ENCODE measurements at places on chromosomes 12 and 14.

DNA sequence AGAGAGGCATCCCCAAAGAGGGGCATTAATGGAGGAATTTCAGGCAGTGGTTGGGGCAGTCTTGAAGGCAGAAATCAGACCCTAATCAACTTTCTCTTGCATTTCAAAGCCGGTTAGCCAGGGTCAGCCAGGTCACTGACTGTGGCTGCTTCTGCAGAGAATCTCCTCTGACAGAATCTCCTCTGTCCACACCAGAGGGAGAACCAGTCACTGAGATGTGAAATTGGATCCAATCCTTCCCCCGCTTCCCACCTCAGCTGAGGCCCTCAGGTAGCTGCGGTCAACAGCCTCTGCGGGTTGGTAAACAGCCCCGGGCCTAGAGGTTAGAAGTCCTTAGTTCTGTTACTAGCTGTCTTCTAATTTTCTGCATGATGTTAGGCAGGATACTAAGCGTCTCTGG lies 39.8 kb upstream of the NUAK1 start:
- no peak for DNase-seq

- no peak for DNase-seq
Observed at GRCh38 chr12:54368025-54368708, 3.9 kb upstream of the GPR84 start.

GRCh38 chr14:55301437-55302121 lies 30.4 kb downstream of the FBXO34 start:
- no peak for DNase-seq

DNA sequence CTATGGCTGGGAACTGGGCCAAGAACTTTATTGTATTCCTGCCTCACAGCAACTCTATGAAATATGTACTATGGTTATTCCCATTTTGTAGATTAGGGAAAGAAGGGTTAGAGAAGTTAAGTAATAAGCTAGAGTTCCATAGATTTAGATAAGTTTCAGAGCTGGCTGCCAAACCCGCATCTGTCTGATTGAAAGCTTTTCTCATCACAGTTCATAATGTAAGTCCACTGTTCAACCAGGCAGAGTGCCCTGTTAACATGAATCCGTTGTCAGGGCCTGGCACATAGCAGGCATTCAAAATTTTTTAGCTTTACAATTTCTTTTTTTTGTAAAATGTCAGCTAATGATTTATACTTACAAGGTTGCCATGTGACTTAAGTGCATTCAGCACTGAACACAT lies 467.3 kb downstream of the NRXN3 start:
- DNase-seq: no peak

- no peak for DNase-seq
Observed at GRCh38 chr12:110183386-110183785, 59.2 kb downstream of the IFT81 start.

GRCh38 chr12:12449533-12450025 lies 92.7 kb downstream of the BORCS5 start:
- DNase-seq: no peak

DNA sequence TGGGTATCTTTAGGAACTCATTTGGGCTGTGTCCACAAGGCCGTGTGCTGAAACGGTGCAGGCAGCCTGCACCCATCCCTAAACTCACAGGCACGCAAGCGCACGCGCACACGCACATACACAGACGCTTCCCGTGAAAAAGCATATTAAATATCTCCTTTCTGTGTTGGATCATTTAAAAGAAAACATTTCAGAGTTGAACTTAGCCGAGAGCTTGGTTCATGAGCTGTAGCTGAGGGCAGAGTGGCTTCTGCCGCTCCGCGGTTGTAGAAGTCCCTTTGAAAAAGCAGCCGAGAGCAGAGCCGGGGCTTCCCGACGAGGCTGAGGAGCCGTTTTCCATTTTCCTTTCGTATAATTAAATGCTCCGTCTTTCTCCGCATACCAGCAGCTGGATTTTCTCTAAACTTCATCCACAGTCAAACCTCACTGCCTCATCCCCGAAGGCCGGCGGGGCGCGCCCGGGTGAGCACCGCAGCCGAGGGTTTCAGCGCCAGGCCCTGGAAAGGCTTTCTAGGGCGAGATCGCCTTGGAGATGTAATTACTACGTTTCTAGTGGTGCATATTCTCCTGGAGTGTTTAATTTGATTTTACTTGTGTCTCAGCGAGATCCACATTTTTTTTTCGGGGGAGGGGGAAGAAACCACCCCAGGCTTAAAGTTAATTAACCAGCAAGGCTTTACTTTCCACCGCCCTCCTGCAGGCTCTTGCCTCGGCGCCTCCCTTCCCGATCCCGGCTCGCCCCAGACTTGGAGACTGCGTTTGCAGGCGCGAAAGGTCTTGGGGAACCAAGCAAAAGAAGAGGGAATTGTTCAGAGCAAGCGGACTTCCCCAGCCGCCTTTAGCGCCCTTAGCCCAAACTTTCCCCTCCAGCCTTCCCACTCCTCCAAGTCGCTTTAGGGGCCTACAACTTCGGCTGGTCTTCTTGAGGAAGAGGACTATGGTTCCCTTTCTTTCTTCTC lies 3.0 kb upstream of the HOXC13 start:
- DNase-seq: no peak

DNA sequence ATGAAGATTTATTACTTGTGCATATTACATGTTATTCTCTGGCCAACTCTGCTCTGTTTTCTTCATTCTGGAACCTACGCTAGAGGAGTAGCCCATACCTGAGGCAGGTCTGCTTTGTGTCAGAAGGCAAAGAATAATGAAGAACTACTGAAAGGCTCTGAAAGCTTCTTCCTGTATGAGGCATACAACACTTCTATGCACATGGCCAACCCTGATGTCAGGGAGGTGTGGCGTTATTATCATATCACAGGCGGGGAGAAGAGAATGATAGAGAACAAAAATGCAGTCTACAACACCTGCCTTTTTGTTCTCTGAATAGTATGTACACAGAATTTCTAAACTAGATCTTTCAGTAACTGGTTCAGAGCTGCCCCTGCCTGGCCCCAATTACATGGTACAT lies 32.5 kb upstream of the CRY1 start:
- no peak for DNase-seq

DNA sequence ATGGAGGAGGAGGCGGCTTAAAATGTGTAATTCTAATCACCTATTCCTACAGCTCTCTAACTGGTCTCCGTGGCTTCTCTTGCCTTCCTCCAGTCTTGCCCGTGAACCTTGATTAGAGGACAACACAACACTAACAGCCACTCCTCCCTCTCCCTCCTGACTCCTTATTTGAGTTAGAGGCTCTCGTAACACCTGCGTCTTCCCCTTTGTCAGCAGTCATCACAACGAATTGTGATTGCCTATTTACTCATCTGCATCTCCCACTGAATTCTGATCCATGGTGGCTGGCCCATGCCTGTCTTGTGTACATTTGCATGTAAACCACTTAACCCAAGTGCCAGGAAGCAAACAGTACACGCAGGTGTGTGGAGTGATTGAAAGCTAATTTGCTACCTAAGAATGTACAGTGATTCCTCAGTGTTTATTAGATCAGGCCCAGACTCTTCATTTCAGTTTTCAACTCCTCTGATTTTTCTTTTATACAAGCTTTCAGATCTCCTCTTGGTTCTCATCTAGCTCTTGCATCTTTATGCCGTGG lies 154.5 kb downstream of the MON2 start:
- DNase-seq: no peak

GRCh38 chr12:71994715-71995114 lies 56.1 kb downstream of the TPH2 start:
- no peak for DNase-seq

DNA sequence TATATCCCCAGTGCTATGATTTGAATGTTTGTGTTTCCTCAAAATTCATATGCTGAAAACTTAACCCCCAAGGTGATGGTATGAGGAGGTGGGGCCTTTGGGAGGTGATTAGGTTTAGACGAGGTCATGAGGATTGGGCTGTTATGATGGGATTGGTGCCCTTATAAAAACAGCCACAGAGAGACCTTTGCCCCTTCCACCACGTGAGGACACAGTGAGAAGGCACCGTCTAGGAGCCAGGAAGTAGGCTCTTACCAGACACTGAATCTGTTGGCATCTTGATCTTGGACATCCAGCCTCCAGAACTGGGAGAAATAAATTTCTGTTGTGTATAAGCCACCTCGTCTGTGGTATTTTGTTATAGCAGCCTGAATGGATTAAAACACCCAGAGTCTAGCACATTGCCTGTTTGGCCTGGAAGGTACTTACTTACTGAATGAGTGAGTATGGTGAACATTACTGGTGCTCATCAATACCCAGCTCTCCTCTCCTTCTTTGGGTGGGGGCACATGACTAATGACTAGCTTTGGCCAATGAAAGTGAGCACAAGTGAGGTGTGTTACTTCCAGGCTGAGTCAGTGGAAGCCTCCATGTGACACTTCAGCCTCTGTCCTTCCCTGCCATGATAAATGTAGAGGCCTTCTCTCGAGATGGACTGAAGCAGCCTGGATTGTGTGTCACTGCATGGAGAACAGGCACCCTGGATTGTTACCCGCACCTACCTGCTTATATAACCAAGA lies 72.4 kb upstream of the CHST11 start:
- DNase-seq: no peak

- no peak for DNase-seq
Observed at GRCh38 chr14:90088176-90088575, 26.4 kb downstream of the KCNK13 start.

DNA sequence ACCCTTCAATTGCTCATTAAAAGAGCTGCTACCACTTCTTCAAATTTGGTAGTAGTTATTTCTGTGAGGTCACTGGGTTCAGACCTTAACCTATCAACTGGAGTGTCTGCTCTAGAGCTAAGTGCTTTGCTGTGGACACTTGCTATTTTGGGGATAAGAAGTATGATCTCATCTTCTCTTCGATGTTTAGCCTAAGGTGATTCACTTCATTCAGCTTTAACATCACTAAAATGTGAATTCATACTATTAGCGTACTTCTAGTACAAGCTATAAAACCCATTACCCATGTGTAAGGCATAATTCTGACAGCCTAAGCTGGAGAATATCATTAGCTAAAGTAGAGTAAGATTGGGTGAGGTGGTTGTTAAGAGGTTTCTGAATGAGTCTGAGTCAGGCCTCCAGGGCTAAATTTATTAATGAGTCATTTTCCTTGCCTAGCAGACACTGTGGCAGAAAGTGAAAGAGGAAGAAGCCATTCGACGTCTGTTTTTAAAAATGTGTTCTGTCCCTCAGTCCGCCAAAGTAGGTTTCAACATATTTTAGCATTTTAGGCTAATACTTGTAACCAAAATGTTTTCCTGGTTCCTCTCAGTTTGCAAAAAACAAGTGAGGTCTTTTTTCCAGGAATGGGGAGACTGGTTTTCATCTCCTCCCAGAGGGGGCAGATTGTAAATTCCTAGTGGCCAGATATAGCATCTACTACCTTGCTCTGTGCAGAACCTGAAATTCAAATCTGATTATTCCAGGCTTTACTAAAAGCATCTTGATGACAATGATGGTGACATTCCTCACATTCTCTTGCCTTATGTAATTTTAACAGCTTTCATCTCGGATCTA lies 103.6 kb downstream of the SSPN start:
- DNase-seq: no peak

GRCh38 chr12:32135967-32136366 lies 29.3 kb downstream of the BICD1 start:
- DNase-seq: no peak

- no peak for DNase-seq
Observed at GRCh38 chr12:79895071-79895470, 39.8 kb downstream of the PPP1R12A start.

DNA sequence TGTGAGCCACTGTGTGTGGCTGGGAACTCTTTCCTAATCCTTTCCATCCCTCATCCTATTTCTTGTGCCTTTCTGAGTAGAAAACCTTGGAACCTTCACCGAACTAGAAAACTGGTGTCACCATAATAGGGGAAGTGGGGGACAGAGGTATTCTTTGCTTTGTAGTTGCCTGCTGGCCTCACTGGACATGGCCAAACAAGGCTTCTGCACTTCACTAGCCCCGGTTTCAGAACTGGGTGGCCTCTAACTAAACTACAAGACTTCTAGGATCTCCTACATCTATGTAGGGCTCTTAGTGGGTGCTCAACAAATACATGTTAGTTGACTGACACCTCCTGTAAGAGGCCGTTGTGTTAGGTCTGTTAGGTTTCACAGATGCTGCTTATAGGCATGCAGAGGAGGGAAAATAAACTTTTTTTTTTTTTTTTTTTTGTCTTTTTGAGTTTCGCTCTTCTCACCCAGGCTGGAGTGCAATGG lies 597 bp upstream of the CIROP start:
- no peak for DNase-seq

DNA sequence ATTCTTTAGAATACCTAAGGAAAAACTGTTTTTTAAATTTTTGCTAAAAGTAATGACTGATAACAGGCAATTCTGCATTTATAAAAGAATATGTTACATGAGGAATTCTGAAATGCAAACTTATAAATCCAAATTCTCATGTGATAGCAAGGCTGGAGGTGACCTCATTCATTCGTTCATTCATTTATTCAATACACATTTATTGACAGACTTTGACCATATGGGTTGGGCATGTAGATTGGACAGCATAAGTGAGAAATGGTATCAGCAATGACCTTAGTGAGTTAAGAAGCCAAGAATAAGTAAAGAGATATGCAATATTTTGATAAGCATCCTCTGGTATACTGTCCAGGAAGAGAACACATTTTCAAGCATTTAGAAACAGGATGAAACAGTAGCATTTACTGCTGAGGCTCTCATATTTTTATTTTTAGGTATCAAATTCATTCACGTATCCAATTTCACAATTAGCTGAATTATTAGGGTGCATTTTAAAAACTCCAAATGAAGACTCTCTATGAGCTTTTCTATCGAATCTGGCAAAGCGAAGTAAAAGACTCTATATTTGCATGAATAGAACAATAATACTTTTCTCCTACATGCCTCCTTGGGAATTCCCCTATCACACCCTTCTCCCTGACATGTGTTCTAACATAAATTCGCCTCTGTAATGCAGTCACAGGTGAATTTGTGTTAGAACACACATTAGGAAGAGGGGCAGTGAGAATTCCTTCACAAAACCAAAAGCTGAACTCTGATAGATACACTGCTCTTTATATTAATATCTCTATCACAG lies 49.9 kb downstream of the PEBP1 start:
- DNase-seq: no peak

DNA sequence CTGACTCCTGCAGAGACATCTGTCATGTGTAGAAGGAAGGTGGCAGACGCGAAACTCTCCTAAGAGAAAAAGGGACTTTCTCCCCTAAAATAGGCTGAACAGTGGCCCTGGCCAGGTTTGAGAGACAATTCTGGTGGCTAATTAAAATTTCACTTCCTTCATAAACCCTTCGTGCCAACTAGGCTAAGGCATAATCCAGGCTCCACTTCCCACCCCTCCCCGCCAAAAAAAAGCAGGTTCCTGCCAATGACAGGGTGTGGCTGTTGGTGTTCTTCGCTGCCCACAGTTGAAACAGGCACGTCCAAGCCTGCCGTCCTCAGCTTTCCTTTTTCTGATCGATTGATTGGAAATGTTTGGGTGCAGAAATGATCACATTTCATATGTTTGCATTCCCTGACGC lies 144.6 kb downstream of the GCH1 start:
- no peak for DNase-seq

GRCh38 chr12:131643631-131644452 lies 67.0 kb upstream of the SFSWAP start:
- no peak for DNase-seq

- no peak for DNase-seq
Observed at GRCh38 chr14:44300916-44301315, 206.2 kb downstream of the FSCB start.

GRCh38 chr14:91354979-91355685 lies 62.5 kb downstream of the CCDC88C start:
- no peak for DNase-seq

GRCh38 chr12:7144414-7145120 lies 14.4 kb downstream of the CLSTN3 start:
- DNase-seq: no peak

Data from activated gamma-delta T cell treated with anti-CD3 and anti-CD28 coated beads, Interleukin-2, amount 50 U/mL, for 16 hours (primary cell).